Stimulated activated CD4-positive, alpha-beta T cell treated with anti-CD3 and anti-CD28 coated beads, Interleukin-12 subunit alpha, Interleukin-12 subunit beta, amount 100 ng/mL, for 4 hours (primary cell): ENCODE measurements at places on chromosomes 3 and 15.

GRCh38 chr3:184175981-184176376 lies 1.3 kb downstream of the AP2M1 start:
- no peak for DNase-seq

DNA sequence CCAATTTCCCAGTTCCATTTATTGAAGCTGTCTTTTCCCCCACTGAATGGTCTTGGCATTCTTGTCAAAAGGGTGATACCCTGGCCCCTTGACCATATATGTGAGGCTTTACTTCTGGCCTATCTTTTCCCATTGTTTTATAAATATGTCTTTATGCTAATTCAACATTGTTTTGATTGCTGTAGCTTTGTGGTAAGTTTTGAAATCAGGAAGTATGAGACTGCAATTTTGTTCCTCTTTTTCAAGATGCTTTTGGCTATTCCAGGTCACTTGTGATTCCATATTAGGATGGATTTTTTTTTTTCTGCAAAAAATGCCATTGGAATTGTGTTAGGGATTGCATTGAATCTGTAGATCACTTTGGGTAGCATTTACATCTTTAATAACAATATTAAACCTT lies 141.2 kb upstream of the MANF start:
- no peak for DNase-seq

GRCh38 chr3:188320757-188321156 lies 166.8 kb downstream of the LPP start:
- no peak for DNase-seq

- DNase-seq: no peak
These were observed 32.3 kb downstream of the CLDN1 start for GRCh38 chr3:190289989-190290388.

GRCh38 chr3:44240061-44240460 lies 1.6 kb upstream of the TOPAZ1 start:
- DNase-seq: no peak

DNA sequence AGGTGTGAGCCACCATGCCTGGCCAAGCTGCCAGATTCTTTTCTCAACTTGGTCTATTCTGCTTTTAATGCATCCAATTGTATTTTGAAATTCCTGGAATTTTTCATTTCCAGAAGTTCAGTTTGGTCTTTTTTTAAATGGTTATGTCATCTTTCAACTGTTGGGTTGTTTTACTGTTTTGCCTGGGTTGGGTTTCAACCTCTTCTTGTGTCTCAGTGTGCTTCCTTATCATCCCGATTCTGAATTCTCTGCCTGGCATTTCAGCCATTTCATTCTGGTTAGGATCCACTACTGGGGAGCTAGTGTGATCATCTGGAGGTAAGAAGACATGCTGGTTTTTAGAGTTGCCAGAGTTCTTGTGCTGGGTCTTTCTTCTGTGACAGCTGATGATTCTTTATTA lies 61.5 kb downstream of the LRRC49 start:
- no peak for DNase-seq

DNA sequence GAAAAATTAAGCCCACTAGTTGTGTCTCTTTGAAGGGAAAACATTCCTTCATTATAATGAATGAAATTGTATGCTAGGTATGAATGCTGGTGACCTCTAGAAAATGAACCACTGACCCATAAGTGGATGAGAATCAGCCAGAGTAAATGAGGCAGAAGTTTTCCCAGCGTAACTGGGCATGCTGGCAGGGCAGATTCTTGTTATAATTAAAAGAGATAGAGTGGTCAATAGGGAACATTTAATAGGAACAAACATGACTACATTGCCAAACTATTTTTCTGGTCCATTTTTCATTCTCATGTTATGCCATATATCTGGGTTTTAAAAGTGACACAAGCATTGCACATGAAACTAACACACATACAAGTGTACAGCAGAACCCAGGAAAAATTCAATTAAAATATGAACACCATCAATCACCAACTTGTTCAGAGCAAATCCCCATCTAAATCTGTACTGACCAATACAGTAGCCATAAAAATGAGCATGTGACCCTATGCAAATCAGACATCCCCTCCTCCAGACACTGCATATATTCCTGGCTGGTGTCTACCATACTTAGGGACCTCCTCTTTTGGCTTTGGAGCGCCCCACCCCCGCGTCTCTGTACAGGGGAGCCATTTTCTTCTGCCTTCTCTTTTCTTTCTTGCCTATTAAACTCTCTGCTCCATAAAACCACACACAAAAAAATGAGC lies 4.0 kb downstream of the CLRN1 start:
- no peak for DNase-seq

GRCh38 chr15:73873889-73874511 lies 636 bp downstream of the TBC1D21 start:
- no peak for DNase-seq

DNA sequence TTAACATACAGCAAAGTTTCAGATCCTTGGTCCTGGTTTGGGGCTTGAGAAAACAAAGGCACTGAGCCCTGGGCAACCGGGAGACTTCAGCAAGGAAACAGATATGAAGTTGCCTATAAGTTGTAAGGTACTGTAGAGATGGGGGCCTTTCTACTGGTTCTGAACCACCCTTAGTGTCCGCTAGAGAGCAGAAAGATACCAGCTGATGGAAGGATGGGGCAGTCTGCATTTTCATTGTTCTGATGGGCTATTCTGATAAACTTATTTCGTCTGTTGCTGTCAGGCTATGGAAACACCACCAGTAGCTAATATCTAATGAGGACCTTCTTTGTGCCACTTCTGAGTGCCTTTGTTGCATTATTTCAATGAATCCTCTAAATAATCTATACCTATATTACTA lies 38.7 kb downstream of the FGD5 start:
- DNase-seq: no peak

GRCh38 chr3:66463730-66464511 lies 36.9 kb downstream of the LRIG1 start:
- no peak for DNase-seq

DNA sequence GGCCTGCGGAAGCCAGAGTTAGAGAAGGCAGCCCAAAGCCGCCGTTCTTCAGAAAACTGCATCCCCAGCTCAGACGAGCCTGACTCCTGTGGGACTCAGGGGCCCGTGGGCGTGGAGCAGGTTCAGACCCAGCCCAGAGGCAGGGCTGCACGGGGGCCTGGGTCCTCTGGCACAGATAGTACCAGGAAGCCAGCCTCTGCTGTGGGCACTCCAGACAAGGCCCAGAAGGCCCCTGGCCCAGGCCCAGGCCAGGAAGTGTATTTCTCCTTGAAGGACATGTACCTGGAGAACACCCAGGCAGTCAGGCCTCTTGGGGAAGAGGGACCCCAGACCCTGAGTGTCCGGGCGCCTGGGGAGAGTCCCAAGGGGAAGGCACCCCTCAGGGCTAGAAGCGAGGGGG lies 23.1 kb downstream of the ALPK3 start:
- DNase-seq: no peak

DNA sequence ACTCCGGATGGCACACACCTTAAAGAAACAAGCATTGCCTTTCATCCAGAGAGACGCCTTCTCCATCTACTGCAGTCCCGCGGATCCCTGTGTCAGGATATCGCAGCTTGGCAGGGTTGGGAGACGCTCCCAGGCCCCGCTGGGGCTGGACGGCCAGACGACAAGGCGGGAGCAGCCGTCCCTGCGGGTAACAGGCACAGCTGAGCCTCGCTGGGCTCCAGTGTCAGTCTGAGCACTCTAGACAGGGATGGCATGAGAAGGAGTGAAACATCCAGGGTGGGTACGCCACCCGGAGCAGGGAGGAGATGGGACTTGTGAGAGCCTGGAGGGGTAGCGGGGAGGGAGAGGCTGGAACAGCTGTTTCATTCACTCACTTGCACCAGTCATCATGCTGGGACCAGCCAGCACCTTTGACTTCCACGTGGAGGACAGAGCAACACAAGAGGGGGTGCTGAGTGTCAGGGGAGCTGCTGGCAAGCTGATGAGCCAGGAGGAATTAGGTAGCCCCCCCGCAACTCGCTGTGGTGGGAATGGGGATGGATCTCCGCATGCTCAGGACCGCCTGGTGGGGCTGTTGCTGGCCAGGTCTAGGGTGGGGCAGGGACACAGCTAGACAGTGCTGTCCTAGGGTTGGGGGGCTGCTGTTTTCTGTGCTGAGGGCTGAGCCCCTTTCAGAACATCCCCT lies 31.6 kb upstream of the SNRPA1 start:
- DNase-seq: no peak

GRCh38 chr3:60440869-60441268 lies 810.4 kb downstream of the FHIT start:
- no peak for DNase-seq

DNA sequence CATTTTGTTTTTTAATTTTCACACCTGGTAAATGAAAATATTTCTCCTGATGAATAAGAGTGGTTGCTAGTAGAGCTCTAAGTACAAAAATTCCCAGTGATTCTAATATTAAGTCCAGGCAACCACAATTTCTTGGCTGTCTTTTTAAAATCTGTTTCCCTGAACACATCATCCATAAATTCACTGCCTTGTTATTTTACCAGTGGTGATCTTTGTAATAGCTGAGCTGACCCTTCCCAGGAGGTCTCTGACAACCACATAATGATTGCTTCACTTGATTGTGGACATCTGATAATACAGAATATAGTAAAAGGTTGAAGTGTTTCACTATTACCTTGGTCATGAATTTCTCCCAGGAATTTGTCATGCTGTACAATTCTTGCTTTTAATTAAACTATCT lies 13.9 kb upstream of the TOP2B start:
- no peak for DNase-seq

GRCh38 chr3:122825460-122825859 lies 30.6 kb downstream of the SLC49A4 start:
- DNase-seq: no peak

- DNase-seq: no peak
These were observed 51.6 kb upstream of the CPOX start for GRCh38 chr3:98645039-98645438.

DNA sequence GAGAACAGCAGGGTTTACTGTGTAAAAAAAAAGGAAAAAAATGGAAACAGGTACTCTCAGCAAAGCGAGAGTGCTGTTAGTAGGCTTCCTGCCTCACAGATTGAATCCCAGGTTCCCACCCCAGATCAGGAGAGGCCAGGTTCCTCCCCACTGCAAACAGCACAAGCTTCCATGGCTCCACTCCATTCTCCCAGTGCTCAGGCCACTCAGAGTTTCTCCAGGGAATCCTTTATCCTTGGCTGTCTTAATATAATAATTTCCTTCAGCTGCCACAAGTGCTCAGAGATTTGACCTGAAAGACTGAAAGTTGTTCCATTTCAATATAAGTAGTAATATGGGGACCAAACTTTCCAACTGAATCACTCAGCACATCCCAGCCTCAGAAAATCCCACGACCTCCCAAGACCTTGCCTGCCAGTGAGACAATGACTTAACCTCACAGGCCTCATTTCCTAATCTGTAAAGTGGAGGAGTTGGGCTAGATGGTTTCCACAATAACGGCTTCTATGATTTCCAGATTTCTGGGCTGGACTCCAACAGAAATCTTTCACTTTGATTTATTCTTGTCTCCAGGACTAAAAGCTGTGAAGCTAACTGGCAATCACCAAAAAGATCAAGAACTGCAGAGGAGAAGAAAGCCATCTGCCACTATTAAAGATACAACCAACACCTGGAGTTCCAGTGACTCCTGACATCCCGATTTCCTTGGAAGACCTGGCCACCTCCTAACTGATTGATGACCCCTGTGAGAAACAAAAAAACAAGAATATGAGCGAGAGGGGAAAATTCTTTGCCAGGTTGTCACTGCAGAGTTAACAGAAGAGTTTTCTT lies 289.5 kb downstream of the NEK10 start:
- no peak for DNase-seq

DNA sequence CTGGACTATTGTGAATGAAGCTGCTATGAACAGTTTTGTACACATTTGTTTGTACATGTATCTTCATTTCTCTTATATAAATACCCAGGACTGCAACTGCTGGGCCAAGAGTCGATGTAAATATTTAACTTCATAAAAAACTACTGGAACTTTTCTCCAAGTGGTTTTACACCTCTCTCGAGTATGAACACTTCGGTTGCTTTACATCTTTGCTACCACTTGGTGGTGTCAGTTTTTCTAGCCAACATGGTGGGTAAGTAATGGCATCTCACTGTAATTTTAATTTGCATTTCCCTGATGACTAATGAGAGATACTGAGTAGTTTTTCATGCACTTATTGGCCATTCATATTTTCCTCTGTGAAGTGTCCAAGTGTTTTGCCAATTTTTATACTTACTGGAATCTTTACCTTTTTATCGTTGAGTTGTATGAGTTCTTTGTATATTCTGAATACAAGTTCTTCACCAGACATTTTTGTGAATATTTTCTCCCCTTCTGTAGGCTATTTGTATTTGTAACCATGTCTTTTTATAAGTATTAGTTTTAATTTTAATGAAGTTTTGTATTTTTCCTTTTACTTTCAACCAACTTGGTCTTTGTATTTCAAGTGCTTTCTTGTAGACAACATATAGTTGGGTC lies 44.4 kb downstream of the PCOLCE2 start:
- no peak for DNase-seq

DNA sequence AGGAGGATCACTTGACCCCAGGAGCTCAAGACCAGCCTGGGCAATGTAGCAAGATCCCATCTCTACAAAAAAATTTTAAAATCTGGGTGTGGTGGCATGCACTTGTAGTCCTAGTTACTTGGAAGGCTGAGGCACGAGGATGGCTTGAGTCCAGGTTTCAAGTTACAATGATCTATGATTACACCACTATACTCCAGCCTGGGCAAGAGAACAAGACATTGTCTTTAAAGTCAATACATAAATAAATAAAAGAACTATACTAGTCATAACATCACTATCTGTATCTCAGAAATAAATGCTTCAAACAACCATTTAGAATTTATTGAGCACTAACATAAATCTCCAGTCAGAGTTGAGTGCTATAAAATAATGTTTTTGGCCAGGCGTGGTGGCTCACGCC lies 8.5 kb upstream of the PHLDB2 start:
- DNase-seq: no peak

GRCh38 chr15:62377736-62378480 lies 212.8 kb upstream of the C2CD4B start:
- no peak for DNase-seq

GRCh38 chr15:64009798-64010261 lies 36.5 kb downstream of the DAPK2 start:
- no peak for DNase-seq

GRCh38 chr3:108334701-108335100 lies 38.4 kb downstream of the HHLA2 start:
- DNase-seq: no peak

- DNase-seq: no peak
These were observed 100.1 kb upstream of the NPHP3 start for GRCh38 chr3:132822266-132822665.

DNA sequence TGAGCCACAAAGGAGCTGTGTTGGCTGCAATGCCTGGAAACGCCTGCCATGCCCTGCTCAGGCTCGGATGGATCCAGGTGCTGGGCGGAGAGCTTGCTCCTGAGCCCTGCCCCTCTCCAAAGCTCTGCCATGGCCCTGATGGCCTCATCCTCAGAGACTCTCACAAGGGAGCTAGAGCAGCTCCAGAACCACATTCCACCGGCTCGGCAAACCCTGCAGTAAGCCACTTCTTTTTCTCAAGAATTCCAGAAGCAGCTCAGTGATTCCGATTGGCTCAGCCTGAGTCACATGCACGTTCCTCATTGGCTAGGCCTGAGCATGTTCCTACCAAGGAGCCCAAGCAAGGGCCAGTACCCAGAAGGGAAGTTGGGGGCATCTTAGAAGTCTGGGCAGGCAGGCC lies 24.8 kb downstream of the TPRA1 start:
- DNase-seq: no peak
